ENCODE measurements at places on chromosomes 4 and X.

GRCh38 chr4:182812916-182813315 lies 104.3 kb downstream of the DCTD start:
- no peak for DNase-seq

- no peak for DNase-seq
These were observed at the start of gene FNIP2 for GRCh38 chr4:158768555-158769174. FNIP2 (plus strand) TSS chr4:158769026; CDS start chr4:158769213, 187 bp downstream.

- no peak for DNase-seq
These were observed 126.9 kb downstream of the UNC5C start for GRCh38 chr4:95421869-95422268.

DNA sequence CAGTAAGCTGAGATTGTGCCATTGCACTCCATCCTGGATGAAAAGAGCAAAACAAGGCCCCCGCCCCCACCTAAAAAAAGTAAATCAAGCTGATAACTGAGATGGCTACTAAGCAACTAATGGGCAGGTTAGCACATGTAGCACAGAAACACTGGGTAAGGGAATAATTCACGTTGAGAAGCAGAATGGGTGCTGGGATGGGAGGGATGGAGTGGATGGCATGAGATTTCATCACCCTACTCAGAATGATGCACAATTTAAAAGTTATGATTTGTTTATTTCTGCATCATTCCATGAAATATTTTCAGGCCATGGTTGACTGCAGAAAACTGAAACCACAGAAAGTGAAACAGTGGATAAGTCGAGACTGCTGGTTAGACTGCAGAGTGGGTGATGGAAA lies 224.0 kb downstream of the ARAP2 start:
- DNase-seq, result no peak

- no peak for DNase-seq
These were observed 90.4 kb upstream of the HPRT1 start for GRCh38 chrX:134369576-134369975.

DNA sequence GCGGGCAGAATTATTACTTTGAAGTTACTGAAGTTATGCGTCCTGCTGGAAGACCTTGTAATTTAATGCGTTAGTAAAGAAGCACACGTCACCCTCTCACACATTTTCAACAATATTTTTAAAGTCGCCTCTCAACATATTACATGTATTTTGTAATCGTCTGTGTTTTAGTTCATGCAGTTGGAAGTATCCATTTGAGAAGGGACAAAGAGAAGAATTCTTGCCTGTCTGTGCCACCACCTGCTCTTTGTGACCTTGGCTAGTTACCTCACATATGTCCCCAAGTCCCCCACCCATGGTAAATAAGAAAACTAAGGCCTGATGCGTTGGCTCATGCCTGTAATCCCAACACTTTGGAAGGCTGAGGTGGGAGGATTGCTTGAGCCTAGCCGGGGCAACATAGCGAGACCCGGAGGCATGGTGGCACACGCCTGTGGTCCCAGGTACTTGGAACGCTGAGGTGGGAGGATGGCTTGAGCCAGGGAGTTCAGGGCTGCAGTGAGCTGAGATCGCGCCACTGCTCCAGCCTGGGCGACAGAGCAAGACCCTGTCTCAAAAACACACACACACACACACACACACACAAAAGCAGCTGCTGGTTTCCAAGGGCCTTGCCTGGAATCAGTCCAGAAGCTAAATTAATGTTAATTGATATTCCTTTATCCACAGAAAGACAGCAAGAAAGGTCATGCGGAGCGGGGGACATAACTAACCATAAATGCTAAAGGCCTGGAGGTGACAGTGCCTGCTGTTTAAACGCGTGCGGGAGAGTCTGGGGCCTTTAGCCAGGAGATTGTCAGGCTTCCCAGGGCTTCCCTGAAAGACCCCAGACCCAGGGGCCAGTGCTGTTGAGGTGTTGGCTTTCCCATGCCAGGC lies 811 bp downstream of the TMEM187 start:
- DNase-seq, result no peak

- no peak for DNase-seq
These were observed 176.0 kb downstream of the ARHGAP24 start for GRCh38 chr4:85650908-85651307.

DNA sequence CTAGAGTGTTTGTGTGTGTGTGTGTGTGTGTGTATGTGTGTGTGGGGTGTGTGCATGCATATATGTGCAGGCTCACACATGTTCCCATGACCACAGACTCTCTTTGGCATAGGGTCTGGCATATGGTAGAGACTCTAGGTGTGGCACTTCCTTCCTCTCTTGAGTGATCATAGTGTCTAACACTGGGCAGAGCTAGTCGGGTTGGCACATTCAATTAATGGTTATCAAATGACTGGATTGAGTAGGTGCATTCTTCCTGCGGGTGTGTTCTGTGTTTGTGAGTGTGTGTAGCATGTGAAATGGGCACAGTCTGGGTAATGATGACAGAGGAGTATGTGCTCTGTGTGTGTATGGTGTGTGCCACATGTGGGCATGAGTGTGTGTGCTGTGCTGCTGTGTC lies 106.5 kb downstream of the EFNB1 start:
- peak; percentile 71 for DNase-seq

- DNase-seq, result no peak
These were observed 305.3 kb upstream of the INTU start for GRCh38 chr4:127327491-127327890.

DNA sequence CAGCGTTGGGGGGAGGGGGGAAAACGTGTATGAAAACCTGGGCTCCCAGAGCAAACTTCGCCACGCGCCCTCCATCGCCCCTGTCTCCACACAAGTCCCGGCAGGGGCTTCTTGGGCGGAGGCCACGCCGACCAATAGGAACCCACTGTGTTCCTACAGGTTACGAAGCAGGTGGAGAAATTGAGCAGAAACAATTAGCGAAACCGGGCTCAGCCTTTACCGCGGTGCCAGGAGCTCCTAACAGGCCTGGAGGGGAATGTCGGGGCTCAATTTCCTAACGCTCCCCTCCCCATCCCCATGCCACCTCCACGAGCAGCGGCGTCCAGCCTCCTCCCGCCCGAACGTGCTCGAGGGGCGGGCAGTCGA lies 589 bp upstream of the KIT start:
- DNase-seq, result no peak

DNA sequence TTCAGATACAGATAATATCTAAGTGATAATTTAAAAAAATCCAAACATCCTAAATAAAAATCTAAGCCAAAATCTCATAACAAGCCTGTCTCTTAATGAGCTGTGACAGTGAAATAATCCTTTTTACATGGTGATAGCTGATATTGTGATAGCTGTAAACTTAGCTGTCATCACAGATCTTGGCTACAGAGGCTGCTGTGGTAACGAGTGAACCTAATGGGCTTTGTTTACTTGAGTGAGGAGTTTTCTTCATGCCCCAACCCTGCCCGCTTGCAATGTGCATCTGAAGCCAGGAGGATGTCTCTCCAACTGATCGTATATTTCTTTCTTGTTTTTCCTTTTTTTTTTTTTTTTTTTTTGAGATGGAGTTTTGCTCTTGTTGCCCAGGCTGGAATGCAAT lies 41.5 kb upstream of the YTHDC1 start:
- no peak for DNase-seq

DNA sequence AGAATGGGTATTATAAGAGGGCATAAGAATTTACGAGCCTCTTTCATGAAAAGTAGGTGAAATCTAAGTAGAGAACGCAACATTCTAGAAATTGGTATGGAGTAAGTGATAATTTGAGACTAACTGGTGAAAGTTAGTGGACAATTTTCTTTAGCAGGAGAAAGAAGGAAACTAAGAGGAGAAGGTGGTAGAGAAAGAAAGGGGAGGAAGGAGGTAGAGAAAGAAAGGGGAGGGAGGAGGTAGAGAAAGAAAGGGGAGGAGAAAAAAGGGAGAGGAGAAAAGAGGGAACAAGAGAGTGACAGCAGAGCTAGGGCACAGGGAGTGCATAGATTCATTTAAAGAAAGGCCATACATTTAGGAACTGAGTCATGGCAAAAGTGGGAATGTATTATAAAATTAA lies 94.1 kb downstream of the RNF150 start:
- no peak for DNase-seq

DNA sequence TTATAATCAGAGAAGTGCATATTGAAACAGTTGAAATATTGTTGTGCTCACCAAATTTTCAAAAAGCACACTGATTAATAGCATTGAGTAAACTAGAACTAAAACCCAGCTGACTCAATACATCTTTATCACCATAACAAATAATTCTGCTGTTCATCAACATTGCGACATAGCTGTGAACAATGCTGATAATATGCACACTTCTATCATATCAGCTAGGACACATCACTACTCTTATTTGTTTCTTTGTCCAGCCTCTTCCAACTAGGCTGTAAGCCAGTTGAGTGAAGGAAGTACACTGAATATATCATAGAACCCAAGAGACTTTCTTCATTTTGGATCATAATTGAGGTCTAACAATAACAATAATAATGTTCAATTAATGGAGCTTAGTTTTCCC lies 349.7 kb downstream of the IQCM start:
- DNase-seq, result peak; percentile 2

DNA sequence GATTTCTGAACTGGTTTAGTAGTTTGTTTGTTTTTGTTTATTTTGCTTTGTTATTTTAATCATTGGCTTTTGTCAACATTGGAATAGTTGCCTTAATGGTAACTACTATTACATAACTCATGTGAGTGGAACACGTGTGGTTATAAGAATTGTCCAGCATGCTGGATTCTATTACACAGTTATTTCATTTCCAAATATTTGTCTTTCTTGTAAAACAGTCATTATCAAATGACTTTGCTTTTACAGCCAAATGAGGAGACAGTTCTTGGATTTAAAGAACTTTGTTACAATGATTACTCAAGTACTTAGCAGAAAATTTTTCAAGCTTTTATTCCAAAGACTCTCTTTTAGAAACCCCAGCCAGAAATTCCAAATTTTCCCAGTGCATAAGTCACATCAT lies 516.1 kb upstream of the MAGEB2 start:
- no peak for DNase-seq

GRCh38 chr4:25797136-25797535 lies 65.7 kb downstream of the SEL1L3 start:
- no peak for DNase-seq

GRCh38 chr4:26905172-26905571 lies 44.5 kb downstream of the STIM2 start:
- no peak for DNase-seq

DNA sequence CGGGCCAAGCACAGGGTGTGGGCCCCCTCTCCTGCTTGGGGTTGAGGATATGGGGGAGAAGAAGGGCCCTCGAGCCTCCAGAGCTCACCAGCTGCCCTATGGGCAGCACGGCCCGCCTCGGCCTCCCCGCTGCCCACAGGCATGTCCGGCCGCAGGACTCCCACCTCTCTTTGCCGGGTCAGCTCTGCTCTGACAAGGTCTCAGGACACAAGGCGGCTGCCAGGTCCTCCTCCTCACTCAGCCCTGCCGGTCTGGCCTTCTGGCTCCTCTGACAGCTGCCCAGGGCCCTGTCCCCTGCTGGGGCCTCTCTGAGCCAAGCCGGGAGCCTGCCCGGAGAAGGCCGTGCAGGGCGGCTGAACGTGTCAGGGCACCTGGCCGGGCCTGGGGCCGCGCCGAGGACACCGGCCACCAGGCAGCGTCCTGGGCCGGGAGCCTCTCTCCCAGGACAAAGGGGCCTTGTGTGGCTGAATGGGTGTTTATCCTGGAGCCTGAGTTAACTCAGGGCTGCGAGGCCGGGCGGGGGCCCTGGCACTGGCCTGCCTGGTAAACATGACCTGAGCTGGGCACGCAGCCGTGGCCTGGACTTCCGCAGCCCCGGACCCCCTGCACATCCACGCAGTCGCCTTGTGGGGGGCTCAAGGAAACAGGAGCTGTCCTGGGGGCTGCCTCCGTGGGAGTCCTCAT lies 25.7 kb downstream of the TACC3 start:
- DNase-seq, result no peak

- no peak for DNase-seq
These were observed 20.4 kb downstream of the MSANTD1 start for GRCh38 chr4:3269105-3269927.

- DNase-seq, result no peak
These were observed 250.0 kb downstream of the CFAP299 start for GRCh38 chr4:80585542-80585941.

DNA sequence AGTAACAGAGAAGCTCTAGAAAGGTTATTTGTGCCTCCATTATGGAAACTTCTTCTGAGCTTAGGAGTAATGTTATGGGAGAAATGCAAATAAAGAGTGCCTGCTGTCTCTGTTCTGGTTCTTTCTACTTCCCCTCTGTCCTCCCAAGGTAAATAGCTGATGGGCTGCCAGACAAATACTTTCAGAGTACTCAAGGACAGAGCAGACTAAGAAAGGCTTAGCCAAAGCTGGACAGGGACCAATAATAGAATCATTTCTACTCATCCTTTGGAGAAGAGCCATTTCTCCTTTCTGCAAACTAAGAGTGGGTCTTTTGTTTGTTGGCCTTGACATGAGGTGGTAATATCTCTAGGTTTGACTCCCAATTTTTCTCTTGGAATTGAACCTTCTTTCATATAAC lies 136.1 kb downstream of the MID1IP1 start:
- DNase-seq, result no peak

DNA sequence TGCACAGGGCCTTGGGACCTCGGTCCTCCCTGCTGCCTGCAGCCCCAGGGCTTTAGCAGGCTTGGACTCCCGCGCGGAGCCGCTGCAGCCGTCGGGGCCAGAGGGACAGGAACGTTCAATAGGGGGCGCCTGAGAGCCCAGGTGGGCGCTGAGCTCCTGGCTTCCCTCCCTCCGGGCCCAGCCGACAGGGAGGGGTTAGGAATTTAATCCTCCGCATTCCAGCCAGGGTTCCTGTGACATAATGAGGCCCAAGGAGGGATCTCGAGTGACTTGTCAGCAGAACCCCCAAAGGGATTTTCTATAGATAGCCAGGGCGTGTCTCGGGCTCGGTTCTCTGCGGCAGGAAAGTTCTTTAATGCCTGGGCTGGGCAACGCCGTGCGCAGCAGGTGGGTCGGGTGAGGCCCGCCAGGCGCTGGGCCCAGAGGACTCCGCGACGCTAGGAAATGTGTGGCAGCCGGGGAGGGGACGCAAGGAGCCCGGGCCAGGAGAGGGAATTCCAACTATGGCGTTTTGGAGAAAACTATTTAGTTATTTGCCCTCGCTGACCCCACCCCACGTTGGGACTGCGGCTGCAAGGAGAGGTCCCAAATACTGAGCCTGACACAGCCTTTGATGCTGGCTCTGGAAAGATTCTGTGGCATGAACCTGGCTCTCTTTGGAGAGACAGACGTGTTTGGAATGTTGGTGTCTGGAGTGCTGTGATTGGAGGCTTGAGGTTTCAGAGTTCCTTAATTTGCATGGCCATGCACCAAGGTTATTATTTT lies 285.2 kb upstream of the GATB start:
- no peak for DNase-seq

- DNase-seq, result no peak
These were observed 141.4 kb downstream of the PPP3CA start for GRCh38 chr4:101205916-101206315.

DNA sequence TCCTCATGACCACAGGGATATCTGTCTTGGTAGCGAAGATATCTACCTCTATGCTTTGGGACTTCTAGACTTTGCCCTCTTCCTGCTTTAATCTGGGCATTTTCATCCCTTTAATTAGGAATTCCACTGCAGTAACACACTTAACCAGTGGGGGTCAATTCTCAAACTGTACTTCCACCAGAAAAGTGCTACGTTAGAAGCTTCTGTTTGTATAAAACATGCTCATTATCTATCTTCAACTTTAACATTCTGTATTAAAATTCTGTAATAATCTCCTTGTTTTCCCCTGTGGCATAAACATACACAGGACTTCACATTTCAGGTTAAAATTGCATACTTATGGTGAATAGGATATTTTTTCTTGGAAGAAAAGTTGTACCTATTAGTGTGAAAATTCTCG lies 105.6 kb downstream of the AMMECR1 start:
- no peak for DNase-seq

GRCh38 chr4:44210750-44211149 lies 237.9 kb downstream of the KCTD8 start:
- DNase-seq, result no peak

- no peak for DNase-seq
These were observed 265.3 kb downstream of the RCHY1 start for GRCh38 chr4:75248770-75249407.

Data from keratinocyte (primary cell).